ENCODE measurements at places on chromosomes 1 and 21. TPM values are rescaled to one million over a fixed set of nuclear protein-coding genes. Genes with fewer than 3 reads are reported as not detected.

Gene RNU1-1
- total RNA-seq = 4,572 TPM

Gene RCC1
- 8.5 TPM for total RNA-seq

Gene SELE
- 0.87 TPM for total RNA-seq

Gene CSMD2
- total RNA-seq = 0.32 TPM

GRCh38 chr1:78825561-78825960 lies 175.9 kb downstream of the IFI44 start:
- no peak for DNase-seq

DNA sequence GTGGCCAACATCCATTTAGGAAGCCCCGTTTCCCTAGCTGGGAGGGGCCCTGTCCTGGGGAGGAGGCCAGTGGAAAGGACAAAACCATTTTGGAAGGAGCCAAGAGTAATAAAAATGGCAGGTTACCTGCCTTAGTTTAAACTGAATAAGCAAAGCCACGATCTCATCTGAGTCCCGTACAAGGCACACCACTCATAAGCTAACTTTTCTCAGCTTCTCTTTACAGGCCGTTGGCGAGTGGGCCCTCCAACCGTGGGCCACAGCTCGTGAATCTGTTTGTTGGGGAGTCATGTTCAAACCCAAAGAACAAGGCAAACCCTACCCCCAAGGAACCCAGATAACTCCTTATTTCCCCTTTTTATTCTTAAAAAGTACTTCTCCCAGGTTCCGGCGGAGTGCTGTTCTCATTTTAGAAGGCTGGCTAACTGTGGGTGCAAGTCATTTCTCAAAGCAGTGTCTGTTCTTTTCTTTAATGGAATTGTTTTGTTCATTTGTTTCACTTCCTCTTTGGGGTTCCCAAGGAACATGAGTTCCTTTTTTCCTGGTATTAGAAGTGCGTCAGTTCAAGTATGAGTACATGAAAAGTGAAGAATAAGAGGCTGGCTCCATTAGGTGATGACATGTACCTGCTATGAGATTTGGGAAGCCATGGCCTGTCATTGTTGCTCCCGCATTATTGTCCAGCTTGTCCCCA lies 89.0 kb downstream of the PSMG1 start:
- DNase-seq = no peak

DNA sequence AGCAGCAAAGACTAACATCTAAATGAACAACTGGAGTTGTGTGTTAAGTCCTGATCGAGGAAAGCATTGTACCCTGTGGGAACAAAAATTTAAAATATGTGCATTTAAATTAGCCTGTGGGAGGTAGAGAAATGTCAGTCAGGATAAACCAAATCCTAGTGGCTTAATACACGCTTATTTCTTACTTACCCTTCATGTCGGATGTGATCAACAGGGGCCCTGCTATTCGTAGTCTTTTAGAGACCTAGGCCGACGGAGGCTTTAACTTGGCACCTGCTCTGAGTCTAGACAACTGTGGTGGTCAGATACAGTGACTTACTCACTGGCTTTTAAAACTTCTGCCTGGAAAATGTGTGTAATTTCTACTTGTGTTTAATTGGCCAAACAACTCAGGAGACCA lies 10.2 kb downstream of the GSTM3 start:
- DNase-seq = no peak

GRCh38 chr21:41167348-41168342 lies at the start of gene BACE2:
TSS of gene BACE2 (plus strand) at chr21:41168160. CDS start at chr21:41168264, 104 bp downstream.
- DNase-seq = peak; percentile 90

Measured in Right ventricle myocardium inferior (tissue), 1 donor.